T-helper 9 cell (primary cell): ENCODE measurements at places on chromosomes 11 and 22.

DNA sequence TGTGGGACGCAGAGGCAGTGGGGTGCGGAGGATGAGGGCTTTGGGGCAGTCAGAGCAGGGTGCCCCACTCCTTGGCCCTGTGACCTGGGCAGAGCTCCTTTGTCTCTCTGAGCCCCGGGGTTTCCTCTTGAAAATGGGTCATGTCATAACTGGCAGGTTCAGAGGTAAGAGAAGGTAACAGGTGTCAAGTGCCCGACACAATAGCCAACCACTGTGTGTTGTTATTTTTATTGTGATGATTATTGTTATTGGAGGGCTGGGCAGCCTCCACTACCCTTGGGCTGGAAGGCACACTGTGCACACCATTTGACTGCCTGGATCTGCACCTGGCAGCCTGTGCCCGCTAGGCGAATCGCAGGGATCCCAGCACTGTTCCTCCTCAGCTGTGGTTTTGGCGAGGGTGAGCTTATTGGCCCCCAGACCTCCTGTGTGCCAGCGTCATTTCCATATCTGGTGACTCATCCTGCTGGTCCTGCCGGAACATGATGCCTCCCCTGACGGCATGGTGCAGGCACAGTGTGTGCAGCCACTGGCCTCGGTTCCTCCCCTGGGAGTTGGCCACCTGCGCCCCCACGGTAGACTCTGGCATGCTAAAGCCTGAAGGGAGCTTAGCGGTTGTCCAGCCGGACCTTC, 15.4 kb upstream of the SOX10 start:
- no peak for DNase-seq

DNA sequence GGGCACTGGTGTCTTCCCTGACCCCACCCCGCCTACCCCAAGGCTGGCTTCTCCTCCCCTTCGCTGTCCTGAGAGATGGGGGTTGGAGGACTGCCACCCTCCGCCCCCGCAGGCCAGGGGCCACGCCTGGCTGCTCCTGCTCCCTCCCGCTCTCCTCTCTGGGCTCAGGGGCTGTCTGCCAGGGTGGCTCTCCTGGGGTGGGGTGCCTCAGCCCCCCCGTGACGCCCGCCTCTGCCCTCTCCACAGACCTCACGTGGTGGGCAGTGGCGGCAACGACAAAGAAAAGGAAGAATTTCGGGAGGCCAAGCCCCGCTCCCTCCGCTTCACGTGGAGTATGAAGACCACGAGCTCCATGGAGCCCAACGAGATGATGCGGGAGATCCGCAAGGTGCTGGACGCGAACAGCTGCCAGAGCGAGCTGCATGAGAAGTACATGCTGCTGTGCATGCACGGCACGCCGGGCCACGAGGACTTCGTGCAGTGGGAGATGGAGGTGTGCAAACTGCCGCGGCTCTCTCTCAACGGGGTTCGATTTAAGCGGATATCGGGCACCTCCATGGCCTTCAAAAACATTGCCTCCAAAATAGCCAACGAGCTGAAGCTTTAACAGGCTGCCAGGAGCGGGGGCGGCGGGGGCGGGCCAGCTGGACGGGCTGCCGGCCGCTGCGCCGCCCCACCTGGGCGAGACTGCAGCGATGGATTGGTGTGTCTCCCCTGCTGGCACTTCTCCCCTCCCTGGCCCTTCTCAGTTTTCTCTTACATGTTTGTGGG, 8.1 kb downstream of the RCOR2 start:
- no peak for DNase-seq

DNA sequence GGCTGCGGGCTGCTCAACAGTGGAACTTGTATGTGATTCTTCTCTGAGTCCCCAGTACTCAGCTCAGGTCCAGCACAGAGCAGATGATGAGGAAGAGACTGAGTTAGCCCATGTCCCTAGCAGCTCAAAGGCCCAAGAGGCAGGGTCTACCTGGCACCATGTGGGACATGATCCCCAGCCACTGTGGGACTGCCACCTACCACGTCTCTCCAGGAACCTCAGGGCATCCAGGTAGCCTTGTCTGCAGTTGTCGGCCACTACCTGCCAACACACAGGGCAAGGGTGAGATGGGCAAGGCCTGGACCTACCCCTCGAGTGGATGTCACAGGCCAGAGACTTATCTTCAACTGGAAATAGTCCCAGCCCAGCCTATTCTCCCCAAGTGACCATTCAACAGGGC, 4.4 kb downstream of the PNPLA5 start:
- DNase-seq, result no peak

DNA sequence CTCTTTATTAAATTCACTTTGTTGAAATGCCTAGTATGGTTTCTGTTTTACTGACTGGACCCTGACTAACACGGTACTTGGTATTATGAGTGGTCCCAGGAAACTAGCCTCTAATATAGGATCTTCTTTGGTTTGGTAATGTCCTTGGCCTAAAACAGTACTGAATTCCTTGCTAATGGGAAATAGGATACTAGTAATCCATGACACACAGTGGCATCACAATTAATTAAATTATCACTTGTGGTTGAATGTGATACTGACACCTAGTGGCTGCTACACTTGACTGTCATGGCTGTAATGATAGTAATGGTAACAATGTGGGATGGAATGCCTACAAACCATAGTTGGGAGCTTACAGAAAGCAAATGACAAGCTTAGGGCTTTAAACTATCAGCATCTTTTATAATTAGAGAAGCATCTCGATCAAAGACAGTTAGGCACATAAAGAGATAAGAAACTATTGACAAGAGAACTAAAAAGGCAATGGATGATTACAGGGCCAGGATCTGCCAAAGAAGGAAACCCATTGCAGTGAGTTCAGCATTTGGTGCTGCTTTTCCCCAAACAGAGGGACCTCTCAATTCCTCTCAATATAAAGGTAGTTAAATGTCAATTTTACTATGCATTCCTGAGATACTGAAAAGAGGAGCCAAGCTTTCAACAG, 8.6 kb downstream of the DNHD1 start:
- no peak for DNase-seq

DNA sequence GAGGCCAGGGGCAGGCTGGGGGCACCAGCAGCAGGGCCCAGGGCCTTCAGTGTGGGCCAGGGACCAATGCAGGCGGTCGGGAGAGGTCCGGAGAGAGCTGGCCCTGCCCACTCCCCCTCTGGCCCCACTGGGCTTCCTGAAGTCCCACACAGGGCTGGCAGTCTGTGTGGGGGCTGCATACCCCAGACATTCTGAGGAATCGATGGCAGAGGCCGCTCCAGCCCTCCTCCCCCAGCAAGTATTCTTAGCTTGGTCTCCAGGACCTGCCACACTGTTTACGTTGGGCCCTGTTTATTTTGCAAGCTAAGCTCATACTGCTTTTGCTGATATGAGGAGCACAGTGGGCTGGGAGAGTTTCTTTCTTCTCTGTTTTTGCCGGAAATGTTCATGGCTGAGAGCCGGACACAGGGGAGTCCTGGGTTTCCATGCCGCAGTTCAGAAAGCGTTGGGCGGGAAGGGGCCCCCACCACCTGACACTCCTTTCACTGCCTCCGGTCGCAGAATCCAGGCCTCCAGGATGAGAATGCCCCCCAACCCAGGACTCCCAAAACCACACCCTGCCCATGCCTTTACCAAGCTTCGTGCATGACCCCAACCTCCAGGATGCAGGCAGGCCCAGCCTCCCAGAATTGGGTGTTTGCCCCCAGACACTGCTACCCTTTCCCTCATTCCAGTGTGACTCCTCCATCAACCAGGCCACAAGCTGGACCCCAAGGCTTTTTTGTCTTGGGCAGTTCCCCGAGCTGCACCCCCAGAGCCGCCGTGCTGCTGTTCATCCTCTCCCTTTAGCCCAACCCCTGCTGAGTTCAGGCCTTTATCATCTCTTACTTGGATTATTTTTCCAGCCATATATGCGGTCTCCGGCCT, 81.8 kb upstream of the KCNQ1OT1 start:
- no peak for DNase-seq

DNA sequence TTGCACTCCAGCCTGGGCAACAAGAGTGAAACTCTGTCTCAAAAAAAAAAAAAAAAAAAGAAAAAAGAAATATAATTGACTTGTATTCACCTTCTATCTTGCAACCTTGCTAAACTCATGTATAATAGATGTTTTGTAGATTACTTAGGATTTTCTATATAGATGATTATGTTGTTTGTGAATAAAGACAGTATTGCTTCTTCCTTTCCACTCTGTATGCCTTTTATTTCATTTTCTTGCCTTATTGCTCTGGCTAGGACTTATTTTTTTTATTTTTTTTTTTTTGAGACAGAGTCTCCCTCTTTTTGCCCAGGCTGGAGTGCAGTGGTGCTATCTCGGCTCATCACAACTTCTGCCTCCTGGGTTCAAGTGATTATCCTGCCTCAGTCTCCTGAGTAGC, 29.7 kb upstream of the SOX10 start:
- DNase-seq, result no peak
